ENCODE measurements at places on chromosomes 13 and 19.

DNA sequence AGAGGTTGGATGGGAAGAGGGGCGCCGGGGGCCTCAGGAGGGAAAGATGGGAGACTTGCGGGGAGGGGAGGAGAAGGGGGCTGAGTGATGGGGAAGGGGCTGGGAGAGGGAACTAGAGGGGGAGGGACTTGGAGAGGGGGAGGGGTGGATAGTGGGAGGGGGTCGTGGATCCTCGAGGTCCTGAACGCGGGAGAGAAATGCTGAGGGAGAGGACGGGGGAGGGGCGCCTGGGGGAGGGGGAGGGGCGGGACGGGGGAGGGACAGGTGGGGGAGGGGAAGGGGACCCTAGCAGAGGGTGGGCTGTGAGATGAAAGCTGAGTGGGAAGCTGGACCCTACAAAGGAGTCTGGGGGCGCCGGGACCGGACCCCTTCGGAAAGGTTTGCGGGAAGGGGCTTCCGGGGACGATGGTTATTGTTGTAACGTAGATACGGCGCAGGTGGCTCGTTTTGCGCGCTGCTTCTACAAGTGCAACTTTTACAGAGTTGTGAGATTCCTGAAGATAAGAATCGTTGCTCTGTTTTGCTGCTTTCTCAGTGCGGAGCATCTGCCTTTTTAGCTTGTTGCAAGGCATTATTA is 418 bp downstream of the ZNF444 start:
- peak overlapping the region; percentile 97 for H3K4me3 ChIP-seq
- H3K4me1 ChIP-seq = peaks cover 30% of the 10 kb centered on the region
- H3K36me3 ChIP-seq = no peaks in the 10 kb centered on the region
- no peaks in the 10 kb centered on the region for H3K27me3 ChIP-seq

DNA sequence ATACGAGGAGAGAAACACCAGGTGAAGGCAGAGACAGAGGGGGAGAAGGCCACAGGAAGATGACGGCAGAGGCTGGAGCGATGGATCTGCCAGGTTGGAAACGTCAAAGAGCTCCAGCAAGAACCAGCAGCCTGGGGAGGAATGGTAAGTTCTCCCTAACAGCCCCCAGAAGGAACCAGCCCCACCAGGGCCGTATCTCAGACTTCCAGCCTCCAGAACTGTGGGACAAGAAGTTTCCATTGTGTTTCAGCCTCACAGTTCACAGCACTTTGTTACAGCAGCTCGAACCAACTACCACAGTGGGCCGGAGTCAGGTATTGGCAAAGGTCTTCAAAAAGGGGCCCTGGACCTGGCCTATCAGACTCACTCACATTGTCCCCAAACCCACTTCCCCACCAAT is 89.2 kb upstream of the GPR183 start:
- no peak overlapping the region for H3K27ac ChIP-seq
- no peak overlapping the region for H3K4me3 ChIP-seq
- peaks cover 3% of the 10 kb centered on the region for H3K27me3 ChIP-seq
- no peaks in the 10 kb centered on the region for H3K36me3 ChIP-seq
- no peak for DNase-seq

DNA sequence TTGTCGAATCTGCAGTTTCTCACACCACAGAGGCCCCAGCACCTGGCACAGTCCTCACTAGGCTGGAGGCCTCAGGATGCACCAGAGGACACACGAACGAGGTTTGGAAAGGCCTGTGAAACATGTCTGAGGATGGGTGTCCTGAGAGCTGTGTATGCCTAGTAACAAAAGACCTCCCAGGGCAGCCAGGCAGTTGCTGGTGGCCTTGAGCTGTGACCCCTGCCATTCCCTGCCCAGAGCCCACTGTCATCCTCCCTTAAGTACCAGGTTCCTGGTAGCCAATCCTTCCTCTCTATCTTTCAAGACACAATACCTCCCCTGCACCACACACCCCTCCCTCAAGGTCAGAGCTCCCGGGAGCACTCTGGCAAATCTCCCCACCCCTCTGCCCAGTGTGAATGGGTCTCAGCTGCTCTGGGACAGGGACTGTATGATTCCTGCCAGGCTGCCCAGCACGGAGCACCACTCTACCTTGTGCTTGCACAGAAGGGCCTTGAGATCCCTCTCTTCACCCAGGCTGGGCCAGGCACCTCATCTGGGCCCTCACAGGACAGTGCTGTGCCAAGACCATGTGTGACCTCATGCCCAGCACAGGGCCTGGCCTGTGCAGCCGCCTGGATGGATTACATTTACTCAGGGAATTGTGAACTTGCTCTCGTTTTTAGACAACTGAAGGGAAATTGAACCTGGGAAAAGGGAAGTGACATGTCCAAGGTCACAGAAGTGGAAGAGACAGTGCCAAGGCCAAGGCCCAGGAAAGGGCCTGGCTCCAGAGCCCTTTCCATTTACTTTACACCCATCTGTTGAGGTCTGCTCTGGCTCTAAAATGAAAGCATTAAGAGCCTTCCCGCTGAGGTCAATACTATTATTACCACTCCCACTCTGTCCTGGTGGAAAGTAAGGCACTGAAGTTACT is 2.2 kb downstream of the ZNF787 start:
- no peaks in the 10 kb centered on the region for H3K27me3 ChIP-seq
- peak overlapping the region; percentile 91 for H3K27ac ChIP-seq
- H3K4me3 ChIP-seq = peak overlapping the region; percentile 90
- H3K4me1 ChIP-seq = peaks cover 24% of the 10 kb centered on the region
- DNase-seq = no peak
- H3K36me3 ChIP-seq = no peaks in the 10 kb centered on the region

- H3K36me3 ChIP-seq = no peaks in the 10 kb centered on the region
- DNase-seq = no peak
- no peak overlapping the region for H3K27ac ChIP-seq
- no peak overlapping the region for H3K4me3 ChIP-seq
Observed at GRCh38 chr13:109436841-109437240, 349.5 kb downstream of the IRS2 start.

DNA sequence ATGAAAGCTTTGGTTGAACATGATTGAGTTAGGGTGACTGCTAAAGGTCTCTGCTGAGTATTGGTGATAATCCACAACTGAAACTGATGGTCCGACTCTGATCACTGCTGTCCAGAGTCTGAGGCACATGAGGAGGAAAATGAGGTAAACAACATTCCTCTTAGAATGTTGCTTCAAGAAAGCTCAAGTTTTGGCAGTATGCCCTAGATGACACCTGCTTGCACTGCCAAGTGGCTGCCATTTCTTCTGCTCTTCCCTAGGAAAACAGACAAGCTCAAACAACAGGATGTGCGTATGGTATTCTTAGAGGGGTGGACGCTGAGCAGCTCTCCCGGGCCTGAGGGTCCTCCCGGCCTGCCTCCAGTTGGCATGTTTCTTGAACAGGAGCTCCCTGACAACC is 15.2 kb upstream of the MTIF3 start:
- no peak overlapping the region for H3K27ac ChIP-seq
- DNase-seq = no peak
- H3K36me3 ChIP-seq = no peaks in the 10 kb centered on the region

- H3K4me3 ChIP-seq = peak overlapping the region; percentile 47
- DNase-seq = no peak
- H3K4me1 ChIP-seq = peaks cover 8% of the 10 kb centered on the region
- peaks cover 6% of the 10 kb centered on the region for H3K36me3 ChIP-seq
- no peaks in the 10 kb centered on the region for H3K27me3 ChIP-seq
Observed at GRCh38 chr19:17557466-17557865, 2.0 kb downstream of the COLGALT1 start.

DNA sequence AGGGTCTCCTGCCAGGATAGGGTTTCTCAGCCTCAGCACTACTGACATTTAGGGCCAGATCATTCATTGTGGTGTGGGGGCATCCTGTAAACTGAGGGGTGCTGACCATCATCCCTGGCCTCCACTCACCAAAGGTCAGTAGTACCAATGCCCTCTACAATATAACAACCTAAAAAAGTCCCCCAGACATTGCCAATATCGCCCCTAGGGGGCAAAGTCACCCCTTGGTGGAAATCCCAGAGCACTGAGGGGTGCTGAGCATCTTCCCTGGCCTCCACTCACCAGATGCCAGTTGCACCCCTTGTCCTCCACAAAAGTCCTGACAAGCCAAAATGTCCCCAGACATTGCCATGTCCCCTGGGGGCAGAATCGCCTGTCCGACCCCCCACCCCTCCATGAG is 21.6 kb downstream of the CPAMD8 start:
- H3K27me3 ChIP-seq = no peaks in the 10 kb centered on the region
- peaks cover 3% of the 10 kb centered on the region for H3K36me3 ChIP-seq
- H3K4me3 ChIP-seq = no peak overlapping the region
- no peak for DNase-seq
- no peaks in the 10 kb centered on the region for H3K4me1 ChIP-seq

DNA sequence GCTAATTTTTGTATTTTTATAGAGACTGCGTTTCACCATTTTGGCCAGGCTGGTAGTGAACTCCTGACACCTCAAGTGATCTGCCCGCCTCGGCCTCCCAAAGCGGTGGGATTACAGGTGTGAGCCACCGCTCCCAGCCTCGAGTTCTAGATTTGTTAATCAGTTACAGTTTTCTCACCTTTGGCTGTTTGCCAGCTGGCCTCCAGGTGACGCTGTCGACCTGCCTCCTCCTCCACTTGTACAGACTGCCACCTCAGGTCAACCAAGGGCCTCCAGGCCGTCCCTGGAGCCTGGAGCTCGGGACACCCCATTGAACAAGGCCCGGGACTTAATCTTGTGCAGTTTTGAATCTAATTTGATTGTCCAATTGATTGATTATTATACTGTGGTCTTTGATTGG is 45.5 kb downstream of the IER2 start:
- no peaks in the 10 kb centered on the region for H3K27me3 ChIP-seq
- H3K27ac ChIP-seq = peak overlapping the region; percentile 36
- no peaks in the 10 kb centered on the region for H3K4me1 ChIP-seq
- no peak overlapping the region for H3K4me3 ChIP-seq

GRCh38 chr19:35267353-35267817 is 1.4 kb upstream of the USF2 start:
- H3K27ac ChIP-seq = peak overlapping the region; percentile 94
- no peak for DNase-seq
- H3K4me3 ChIP-seq = peak overlapping the region; percentile 93
- H3K4me1 ChIP-seq = peaks cover 18% of the 10 kb centered on the region

DNA sequence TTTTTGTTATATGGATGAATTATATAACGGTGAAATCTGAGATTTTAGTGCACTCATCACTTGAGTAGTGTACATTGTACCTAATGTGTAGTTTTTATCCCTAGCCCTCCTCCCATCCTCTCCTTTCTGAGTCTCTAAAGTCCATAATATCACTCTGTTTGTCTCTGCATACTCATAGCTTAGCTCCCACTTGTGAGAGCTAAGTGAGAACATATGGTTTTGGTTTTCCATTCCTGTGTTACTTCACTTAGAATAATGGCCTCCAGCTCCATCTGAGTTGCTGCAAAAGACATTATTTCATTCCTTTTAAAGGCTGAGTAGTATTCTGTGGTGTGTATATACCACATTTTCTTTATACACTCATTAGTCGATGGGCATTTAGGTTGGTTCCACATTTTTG is 94.0 kb downstream of the SLC10A2 start:
- H3K27me3 ChIP-seq = no peaks in the 10 kb centered on the region
- no peak overlapping the region for H3K27ac ChIP-seq
- H3K36me3 ChIP-seq = no peaks in the 10 kb centered on the region
- H3K4me1 ChIP-seq = peaks cover 19% of the 10 kb centered on the region
- DNase-seq = no peak

- peak overlapping the region; percentile 84 for H3K4me3 ChIP-seq
- H3K27me3 ChIP-seq = peaks cover 35% of the 10 kb centered on the region
Observed at GRCh38 chr19:7874897-7875273, 695 bp upstream of the PRR36 start.

GRCh38 chr13:39119422-39119821 is 81.2 kb downstream of the NHLRC3 start:
- H3K36me3 ChIP-seq = no peaks in the 10 kb centered on the region
- peaks cover 11% of the 10 kb centered on the region for H3K27me3 ChIP-seq
- no peaks in the 10 kb centered on the region for H3K4me1 ChIP-seq
- H3K4me3 ChIP-seq = no peak overlapping the region
- no peak for DNase-seq
- no peak overlapping the region for H3K27ac ChIP-seq

DNA sequence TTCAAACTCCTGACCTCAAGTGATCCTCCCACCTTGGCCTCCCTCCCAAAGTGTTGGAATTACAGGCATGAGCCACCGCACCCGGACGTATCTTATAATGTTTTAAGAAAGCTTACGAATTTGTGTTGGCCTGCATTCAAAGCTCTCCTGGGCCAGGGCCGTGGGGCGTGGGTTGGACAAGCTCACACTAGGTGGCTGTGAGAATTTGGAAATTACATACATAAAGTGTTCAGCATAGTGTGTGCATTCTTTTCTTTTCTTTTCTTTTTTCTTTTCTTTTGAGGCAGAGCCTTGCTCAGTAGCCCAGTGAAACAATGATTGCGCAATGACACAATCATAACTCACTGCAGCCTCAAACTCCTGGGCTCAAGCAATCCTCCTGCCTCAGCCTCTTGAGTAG is 2.6 kb downstream of the ZSWIM4 start:
- peak overlapping the region; percentile 83 for H3K27ac ChIP-seq
- no peaks in the 10 kb centered on the region for H3K27me3 ChIP-seq
- H3K4me1 ChIP-seq = peaks cover 21% of the 10 kb centered on the region
- peak overlapping the region; percentile 75 for H3K4me3 ChIP-seq
- H3K36me3 ChIP-seq = peaks cover 4% of the 10 kb centered on the region

DNA sequence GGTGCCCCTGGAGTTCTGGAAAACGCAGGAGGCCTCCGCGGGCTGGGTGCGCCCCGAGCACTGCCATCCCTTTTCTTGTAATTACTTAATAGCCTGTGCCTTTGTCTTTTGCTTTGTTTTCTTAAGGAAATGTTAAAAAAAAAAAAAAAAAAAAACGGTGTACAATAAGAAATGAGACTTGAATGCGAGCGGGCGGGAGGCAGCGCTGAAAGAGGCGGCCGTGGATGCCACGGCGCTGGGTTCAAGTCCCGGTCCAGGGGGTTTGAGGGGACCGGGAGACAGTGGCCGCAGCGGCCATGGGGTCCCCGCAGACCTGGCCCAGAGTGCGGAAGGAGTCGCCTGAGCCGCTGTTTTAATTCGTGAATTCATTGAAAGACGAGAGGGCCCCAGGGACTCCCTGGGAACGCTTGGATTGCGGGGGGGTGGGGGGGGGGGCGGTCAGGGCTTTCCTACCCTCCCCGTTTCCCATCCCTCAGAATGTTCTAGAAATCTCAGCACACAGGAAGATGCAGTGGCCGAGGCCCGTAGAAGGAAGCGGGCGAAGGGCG is 349.2 kb upstream of the ARGLU1 start:
- peaks cover 7% of the 10 kb centered on the region for H3K27me3 ChIP-seq
- DNase-seq = no peak
- peak overlapping the region; percentile 87 for H3K4me3 ChIP-seq
- peak overlapping the region; percentile 28 for H3K27ac ChIP-seq

- H3K4me3 ChIP-seq = no peak overlapping the region
Observed at GRCh38 chr13:37905736-37906135, 36.2 kb upstream of the TRPC4 start.

Data from type B pancreatic cell (in vitro differentiated cells).